ENCODE measurements at places on chromosomes 6 and 20.

DNA sequence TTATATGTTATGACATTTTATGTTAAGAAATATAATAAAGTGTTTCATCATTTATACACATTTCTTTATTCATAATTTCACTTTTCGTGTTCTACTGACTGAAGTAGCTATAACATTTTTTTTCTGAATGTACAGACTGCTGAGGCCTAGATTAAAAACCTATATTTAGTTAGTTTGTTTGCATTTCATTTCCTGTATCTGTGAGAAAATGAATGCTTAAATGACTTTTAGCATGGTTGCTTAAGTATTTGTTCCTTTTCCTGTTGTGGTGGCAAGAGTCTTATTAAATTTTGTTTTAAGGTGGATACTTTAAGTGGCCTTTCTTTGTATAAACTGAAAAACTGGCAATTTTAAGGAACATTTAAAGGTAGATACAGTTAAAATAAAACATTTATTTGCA, 779.7 kb upstream of the MAN1A1 start:
- DNase-seq = no peak

- DNase-seq = no peak
Observed at GRCh38 chr6:40906759-40907158, 132.3 kb downstream of the UNC5CL start.

- no peak for DNase-seq
Observed at GRCh38 chr20:59434960-59435359, 134.5 kb downstream of the EDN3 start.

DNA sequence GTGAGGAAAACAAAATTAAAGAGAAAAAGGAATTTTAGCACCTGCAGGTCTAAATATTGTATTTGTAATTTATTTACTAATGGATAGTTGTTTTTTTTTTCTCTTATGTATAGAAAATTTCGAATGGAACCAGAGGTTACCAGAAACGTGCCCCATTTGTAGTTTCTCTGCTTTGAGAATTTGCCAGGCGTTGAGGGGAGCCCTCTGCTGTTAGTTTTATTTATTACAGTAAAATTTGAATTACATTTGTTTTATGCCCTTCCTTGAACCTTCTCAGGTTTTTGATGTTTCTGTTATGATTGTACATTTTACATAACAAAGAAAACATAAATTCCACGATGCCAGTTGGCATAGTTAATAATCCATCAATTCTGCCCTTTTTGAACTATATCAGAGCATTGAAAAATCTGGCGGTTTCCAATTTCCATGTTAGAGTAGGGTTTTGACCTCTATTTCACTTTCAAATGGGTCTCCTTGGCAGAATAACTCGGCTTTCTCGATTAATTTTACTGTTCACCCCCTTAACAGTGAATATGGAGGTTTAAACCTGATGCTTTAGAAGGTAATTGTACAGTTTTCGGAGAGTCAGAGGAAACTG, 35.1 kb upstream of the RFPL4B start:
- DNase-seq = no peak

DNA sequence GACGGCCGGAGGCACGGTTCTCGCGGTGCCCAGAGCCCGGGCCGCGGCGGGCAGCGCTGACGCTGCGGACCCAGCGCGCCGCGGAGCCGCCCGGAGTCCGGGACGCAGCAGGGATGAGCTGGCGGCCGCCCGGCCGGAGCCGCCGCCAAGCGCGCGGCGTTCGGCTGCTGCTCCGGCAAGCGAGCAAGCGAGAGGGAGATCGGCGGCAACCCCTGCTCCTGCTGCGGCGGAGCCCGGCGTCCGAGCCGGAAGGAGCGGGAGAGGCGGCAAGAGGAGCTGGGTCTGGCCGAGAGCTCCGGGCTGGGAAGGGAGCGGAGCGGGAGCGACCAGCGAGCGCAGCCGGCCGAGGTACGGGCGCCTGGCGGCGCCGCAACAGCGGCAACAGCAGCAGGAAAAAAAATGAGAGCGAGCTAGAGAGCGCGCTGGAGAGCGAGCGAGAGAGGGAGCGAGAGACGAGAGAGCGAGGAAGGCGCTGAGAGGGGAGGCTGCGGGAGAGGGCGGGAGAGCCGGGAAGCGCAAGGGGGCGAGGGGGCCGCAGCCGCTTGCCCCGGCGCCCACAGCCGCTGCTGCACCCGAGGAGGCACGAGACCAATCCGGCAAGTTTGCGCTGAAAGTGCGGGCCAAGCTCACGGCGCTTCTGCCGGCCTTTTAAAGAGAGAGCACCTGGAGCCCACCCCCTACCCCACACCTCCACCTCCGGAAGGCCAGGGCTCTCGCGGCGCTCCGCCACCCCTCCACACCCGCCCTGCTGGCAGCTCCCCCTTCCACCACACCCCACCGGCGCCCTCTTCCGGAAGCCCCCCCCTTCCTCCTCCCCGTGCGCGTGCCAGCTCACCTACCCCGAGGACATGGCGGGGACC, 496 bp downstream of the GRM4 start:
- DNase-seq = no peak

DNA sequence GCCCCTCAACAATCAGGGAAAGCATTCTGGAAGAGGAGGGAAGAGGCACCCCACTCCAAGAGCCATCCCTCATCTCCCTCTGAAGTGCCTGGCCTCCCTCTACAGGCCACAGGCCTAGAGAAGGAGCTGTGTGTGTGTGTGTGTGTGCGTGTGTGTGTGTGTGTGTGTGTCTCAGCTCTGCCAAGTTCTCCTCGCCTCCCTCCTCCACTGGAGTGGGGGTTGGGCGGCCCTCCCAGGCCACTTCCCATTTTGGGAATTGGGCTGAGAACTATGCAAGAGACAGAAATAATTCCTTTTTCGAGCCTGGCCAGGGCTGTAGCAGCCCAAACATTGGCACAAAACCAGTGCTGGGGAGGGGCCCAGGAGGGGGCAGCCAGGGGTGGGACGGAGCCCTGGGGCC, 35.7 kb downstream of the KCNB1 start:
- DNase-seq = no peak

GRCh38 chr6:93183531-93183972, 235.8 kb downstream of the EPHA7 start:
- no peak for DNase-seq

- no peak for DNase-seq
Observed at GRCh38 chr6:14544666-14545065, 427.1 kb downstream of the CD83 start.

DNA sequence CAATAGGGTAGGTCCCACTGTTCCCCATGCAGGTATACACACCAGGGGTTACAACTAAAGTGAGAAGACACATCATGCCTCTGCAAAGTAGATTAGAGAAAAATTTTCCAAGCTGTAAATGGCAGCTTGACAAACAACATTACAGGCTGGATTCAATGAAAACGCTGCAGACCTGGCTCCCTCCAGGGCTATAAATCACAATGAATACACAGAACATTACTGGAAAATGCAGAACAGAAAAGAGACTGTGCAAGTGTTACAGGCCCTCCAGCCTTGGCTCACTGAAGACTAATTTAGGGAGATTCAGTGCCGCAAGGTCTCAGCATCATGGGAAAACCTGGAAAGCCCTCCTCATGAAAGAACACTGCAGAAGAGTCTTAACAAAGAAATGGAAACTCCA, 207.8 kb downstream of the KHDC1L start:
- DNase-seq = no peak

GRCh38 chr6:26032340-26033084, 54.7 kb upstream of the HFE start:
- DNase-seq = no peak

GRCh38 chr20:63178889-63179686, 36.8 kb downstream of the YTHDF1 start:
- peak; percentile 23 for DNase-seq

- no peak for DNase-seq
Observed at GRCh38 chr6:166460473-166461437, 78.0 kb upstream of the MPC1 start.
